Fibroblast of skin of back (primary cell): ENCODE measurements at places on chromosomes 16 and 17.

- peak; percentile 28 for DNase-seq
Observed at GRCh38 chr17:65679165-65679845, 117.9 kb upstream of the AXIN2 start.

GRCh38 chr17:1005361-1005946 is 8.5 kb downstream of the TIMM22 start:
- peak; percentile 67 for DNase-seq

DNA sequence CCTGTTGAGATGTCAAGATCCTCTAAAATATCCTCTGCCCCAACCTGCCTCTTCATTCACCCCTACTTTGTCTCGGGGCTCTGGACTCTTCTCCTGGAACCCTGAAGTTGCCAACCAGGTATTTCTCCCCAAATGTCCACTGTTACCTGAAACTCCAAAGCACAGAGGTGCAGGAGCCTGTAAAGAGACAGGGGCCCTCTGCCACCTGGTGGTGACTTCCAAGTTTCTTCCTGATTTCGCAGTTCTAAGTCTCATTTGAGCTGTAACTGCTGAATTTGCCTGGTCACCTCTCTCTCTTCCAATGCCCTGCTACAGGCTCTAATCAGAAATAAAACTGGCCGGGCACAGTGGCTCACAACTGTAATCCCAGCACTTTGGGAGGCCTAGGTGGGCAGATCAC is 77.1 kb upstream of the RCVRN start:
- DNase-seq = no peak

DNA sequence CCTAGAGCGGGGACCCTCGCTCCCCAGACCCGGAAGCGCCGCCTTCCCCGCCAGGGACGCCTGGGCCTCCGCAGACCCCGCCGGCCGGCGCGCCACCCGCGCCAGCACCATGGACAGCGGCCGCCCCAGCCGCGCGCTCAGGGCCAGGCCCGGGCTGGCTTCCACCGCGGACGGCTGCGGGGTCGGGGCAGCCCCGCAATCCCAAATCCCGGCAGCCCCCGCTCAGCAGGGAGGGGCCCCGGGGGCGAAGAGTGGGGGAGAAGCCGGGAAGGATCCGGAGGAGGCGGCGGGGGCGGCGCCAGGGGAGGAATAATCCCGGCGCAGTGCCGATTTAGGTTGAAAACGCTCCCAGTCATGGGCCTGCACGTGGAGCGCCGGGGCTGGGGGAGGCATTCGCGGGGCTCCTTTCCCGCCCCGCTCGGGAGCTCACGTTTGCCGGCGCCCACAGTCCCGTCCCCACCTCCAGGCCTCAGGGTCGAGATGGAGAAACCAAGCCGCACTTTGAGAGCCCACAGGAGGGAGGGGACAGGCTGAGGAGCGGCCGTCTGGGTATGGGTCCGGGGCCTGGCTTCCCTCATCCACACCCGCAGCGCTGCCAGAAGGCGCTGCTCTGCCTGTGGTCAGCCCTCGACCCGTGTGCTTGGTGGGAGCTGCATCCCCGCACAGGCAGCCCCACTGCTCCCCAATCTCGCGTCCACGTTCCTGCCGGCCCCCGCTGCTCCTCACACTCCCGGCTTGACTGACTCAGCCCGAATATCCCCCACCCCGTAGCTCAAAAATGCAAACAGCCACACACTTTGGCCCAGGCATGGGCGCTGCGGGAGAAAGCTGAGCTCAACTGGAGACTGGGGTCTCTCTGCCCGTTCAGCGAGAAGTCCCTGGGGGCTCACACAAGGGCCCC is 4.7 kb downstream of the FBXL16 start:
- DNase-seq = no peak

DNA sequence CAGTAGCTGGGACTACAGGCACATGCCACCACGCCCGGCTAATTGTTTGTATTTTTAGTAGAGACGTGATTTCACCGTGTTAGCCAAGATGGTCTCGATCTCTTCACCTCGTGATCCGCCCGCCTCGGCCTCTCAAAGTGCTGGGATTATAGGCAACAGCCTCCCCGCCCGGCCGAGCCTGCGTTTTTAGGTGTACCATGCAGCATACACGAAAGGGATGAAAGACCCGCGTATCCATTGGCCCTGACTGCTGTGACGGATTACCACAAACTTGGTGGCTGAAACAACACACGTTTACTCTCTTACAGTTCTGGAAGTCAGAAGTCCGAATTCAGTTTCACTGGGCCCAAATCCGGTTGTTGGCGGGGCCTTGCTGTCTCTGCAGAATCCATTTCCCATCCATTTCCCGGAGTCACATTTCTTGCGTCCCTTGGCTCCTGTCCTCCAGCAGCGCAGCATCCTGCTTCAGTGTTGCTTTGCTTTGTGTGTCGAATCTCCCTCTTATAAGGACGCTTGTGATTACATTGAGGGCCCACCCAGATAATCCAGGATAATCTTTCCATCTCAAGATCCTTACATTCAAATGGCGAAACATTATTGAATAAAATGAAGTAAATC is 8.3 kb upstream of the GUCY2D start:
- no peak for DNase-seq

DNA sequence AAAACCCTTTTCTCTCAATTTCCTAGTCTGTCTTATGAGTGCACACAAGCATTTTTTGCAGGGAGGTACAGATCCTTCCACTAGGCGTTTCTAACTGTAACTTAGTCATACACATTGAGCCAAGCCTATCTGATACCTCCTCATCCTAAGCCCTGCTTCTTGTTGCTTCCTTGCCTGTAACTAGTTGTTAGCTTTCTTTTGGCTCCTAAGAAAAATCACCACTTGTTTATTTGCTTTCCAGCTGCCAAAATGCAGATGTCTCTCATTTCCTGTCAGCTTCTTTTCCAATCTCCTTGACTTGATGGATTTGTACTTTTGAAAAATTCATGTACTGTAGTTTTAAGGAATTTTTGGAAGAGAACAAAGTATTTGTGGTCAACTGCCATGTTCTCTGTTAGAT is 73.7 kb downstream of the TNRC6C start:
- DNase-seq = peak; percentile 40

DNA sequence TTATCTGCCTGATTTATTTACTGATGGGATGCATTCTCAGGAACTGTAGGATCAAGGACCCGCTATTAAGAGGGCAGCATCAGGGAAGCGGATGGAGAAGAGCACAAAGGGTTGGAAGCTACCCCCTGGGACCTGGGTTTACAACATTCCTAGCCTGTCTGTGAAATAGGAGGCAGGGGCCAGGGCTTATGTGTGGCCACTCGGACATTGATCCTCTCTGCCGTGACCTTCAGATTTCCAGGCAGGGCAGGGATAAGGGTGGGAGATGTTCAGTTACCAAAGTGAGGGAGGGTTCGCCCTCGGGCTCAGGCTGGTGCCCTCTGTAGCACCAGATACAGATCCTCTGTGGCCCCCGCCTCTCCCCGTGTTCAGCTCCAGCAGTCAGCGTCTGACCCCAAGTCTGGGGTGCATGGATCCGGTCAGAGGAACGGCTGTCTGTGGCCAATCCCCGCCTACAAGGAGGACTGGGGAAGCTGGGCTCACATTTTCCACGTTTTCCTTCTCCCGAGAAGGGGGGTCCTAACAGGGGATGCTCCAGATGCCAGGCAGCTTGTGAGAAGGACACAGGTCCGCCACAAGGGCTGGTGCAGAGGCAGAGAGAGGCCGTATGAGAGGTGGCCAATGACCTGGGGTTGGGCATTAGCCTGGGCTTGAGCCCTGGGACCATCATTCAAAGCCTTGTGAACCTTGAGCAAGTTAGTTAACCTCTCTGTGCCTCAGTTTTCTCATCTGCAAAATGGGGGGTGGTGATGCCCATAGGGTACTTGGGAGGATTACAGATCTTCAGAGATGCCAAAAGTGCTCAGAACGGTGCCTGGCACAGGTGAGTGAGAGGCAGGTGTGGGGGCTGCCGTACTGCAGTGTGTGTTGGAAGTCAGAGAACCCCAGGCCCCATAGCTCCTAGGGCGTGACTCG is 48.3 kb downstream of the ATP2C2 start:
- DNase-seq = no peak

DNA sequence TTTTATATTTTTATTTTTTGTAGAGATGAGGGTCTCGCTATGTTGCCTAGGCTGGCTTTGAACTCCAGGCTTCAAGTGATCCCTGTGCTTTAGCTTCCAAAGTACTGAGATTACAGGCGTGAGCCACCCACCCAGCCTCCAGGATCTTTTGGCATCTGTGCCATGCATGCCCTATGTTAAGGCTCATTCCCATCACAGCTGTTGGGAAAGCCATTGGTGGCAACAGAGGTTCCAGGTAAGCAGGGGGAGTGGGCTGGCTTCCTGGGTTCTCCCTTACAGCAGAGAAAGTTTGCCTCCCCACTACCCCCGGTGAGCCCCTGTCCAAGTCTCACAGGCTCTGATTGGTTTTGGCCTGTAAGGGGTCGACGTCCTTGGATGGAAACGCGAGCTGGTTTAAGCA is 8.9 kb upstream of the MRTFB start:
- DNase-seq = no peak

DNA sequence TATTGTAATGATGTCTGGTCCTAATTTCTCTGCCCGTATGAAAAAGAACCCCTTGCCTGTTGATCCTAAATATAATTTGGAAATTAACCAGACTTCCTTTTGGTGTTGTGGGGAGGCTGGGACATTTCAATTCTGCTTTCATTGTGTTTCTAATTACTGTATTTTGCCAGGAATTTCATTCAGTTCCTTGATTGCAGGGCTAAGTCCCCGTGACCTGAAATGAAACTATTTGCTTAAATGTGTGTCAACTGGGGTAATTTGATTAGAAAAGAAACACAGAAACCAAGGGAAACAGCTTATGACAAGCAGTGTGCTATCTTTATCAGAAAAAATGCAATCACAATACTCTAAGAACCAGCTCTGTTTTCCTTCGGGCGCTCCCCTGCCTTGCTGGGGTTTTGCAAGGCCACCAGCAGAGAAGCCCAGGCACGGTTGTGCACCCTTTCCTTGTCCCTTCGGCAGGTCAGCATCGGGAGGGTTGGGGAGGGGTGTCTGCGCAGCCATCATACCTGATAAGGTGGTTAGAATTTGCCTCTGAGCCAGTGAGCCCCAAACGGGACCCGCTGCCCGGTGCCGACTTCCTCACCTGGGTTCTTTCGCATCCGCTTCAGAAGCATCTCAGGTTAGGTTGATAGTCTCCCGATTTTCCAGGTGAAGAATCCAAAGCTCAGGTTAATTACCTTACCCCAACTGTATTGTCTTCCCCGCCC is 19.4 kb downstream of the KLHL36 start:
- DNase-seq = no peak

DNA sequence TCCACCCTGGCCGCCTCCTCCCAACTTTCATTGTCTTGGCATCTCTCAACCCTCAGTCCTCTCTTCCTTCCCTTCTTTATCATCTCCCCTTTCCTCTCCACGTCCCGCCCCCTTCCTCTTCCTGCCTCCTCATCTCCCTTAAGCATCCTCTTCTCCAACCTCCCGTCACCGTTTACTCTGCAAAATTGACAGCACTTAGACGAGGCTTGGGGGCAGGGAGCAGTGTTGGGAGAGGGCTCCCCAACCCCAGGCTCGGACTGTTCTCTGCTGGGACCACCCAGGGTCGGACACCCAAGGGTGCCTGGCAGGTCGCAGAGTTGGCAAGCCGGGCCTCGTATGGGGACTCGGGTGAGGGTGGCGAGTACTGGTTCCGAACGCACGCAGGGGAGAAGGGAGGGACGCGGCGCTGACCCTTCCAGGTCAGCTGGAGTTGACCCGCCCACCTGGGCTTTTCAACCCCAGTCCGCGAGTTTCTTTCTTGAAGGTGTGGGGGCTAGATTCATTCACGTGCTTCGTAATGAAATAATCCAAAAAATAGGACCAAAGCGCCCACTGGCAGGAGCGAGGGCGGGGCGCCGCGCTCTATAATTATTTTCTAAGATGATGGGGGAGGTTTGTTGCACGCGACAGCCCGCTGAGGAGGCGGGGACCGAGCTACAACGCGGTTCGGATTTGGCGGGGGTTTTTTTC is 775 bp upstream of the PAGR1 start:
- DNase-seq = peak; percentile 20

GRCh38 chr16:55943267-55943666 is 68.1 kb upstream of the CES5A start:
- peak; percentile 65 for DNase-seq

DNA sequence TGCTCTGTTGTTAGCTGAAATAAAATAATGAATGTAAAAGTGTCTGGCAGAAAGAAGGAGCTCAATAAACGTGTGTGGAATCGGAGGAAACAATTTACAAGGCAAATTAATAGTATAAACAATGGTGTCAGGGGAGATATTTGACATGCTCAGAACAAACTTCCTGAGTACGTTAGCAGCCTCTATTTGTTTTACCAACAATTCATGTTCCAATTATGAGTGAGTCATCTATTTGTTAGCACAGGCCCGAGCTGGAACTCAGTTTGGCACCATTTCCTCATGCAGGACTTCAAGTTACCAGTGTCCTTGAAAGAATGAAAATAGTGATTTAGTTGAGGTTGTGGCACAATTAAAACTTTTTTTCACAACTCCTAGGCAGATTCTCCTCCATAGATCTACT is 9.1 kb downstream of the ASIC2 start:
- DNase-seq = peak; percentile 68

- peak; percentile 91 for DNase-seq
Observed at GRCh38 chr16:17364319-17365210, 106.2 kb downstream of the XYLT1 start.

DNA sequence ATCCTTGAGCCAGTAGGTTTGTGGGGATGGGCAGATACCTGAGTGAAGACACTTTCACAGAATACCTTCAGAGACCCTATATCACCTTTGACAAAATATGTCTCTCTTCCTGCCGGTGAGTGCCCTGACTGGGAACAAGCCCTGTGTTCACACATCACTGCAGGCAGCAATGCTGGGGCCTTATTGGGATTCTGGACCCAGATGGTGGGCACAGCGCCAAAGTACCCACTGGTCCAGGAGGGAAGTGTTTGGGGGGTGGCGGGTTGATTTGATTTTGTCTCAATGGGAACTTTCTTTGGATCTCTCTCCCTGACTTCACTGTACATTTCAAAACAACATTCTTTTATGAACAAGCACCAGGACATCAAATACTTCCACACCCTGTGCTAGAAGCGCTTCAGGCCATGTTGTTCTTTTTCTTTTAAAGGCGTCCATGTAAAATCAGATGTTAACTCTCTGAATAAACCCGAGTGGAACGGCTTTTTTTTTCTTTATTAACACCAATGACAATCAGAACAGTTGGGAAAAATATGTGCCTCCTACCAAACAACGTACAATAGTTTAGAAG is 62.4 kb upstream of the AKTIP start:
- DNase-seq = no peak

GRCh38 chr17:16511593-16511992 is 19.6 kb upstream of the LRRC75A start:
- DNase-seq = no peak

DNA sequence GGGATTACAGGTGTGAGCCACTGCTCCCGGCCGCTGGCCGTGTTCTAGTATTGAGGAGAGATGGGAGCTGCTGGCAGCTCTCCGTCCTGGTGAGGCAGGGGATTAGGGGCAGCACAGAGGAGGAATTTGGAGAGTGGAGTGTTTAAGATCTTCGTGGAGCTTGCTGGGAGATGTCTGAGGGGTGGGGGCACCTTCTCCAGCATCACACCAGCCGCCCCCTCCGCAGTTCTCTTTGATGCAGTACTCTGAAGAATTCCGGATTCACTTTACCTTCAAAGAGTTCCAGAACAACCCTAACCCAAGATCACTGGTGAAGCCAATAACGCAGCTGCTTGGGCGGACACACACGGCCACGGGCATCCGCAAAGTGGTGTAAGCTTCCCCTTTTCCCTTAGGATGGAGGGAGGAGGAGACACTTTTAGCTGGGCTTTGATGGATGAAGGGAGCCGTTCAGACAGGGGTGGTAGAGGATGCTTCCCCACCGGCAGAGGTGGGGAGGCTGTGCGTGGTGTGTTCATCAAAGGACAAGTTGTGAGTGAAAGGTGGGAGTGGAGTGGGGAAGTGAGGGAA is 11.9 kb downstream of the ITGAM start:
- DNase-seq = no peak

GRCh38 chr16:88533381-88533917 is 36.8 kb upstream of the ZC3H18 start:
- DNase-seq = peak; percentile 56
